ENCODE measurements at places on chromosomes 13 and 19. TPM values are rescaled to one million over a fixed set of nuclear protein-coding genes. Genes with fewer than 3 reads are reported as not detected.

- H3K4me1 ChIP-seq = peaks cover 23% of the 10 kb centered on the region
- no peak overlapping the region for H3K4me3 ChIP-seq
- H3K36me3 ChIP-seq = no peaks in the 10 kb centered on the region
These were observed 434.0 kb downstream of the FOXO1 start for GRCh38 chr13:40232311-40233040.

GRCh38 chr13:24459726-24460125 lies 52.9 kb downstream of the PARP4 start:
- H3K27ac ChIP-seq = no peak overlapping the region
- H3K4me1 ChIP-seq = peaks cover 18% of the 10 kb centered on the region
- no peak for DNase-seq
- H3K36me3 ChIP-seq = peaks cover 27% of the 10 kb centered on the region
- H3K4me3 ChIP-seq = no peak overlapping the region

DNA sequence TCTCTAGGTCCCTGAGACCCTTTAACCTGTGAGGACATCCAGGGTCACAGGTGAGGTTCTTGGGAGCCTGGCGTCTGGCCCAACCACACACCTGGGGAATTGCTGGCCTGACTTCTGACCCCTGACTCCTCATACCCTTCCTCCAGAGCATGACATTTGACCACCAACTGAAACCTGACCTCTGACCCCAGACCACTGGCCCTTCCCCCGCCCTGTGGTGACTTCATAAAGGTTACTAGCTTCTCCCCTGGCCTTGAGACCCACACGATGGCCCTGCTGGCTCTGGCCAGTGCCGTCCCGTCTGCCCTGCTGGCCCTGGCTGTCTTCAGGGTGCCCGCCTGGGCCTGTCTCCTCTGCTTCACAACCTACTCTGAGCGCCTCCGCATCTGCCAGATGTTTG lies at the start of gene SPACA6:
TSS of gene SPACA6 (plus strand) at position 71 of the 400 bp plus-strand sequence. CDS start at position 268, 197 bp downstream.
- H3K27me3 ChIP-seq = no peaks in the 10 kb centered on the region
- peaks cover 12% of the 10 kb centered on the region for H3K4me1 ChIP-seq
- H3K36me3 ChIP-seq = peaks cover 4% of the 10 kb centered on the region
- H3K27ac ChIP-seq = no peak within 1 kb of the TSS
- no peak within 1 kb of the TSS for H3K4me3 ChIP-seq
- no peak for DNase-seq

DNA sequence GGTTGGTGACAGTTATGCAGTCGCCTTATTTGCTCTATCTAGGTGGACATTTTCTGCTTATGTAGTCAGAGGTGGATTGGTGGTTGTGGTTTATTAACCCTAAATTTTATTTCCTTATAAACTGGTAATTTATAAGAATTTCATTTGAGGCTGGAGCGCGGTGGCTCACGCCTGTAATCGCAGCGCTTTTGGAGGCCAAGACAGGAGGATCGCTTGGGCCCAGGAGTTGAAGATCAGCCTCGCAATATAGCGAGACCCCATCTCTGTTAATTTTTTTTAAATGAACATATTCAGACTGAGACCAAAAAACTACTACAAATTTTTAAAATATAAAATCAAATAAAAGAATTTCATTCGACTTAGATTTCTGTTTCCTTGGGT lies 810 bp downstream of the ZNF627 start:
- peak overlapping the region; percentile 97 for H3K4me3 ChIP-seq
- DNase-seq = no peak
- H3K4me1 ChIP-seq = peaks cover 34% of the 10 kb centered on the region
- H3K27me3 ChIP-seq = no peaks in the 10 kb centered on the region

- DNase-seq = peak; percentile 39
- peak overlapping the region; percentile 64 for H3K4me3 ChIP-seq
- peak overlapping the region; percentile 92 for H3K27ac ChIP-seq
- peaks cover 9% of the 10 kb centered on the region for H3K36me3 ChIP-seq
These were observed 13.8 kb upstream of the ASF1B start for GRCh38 chr19:14150041-14150769.

- no peak overlapping the region for H3K27ac ChIP-seq
- no peaks in the 10 kb centered on the region for H3K36me3 ChIP-seq
- no peaks in the 10 kb centered on the region for H3K27me3 ChIP-seq
- no peak overlapping the region for H3K4me3 ChIP-seq
- no peak for DNase-seq
These were observed 491.3 kb downstream of the DIAPH3 start for GRCh38 chr13:59672445-59672844.

GRCh38 chr19:4896372-4896771 lies 6.3 kb downstream of the ARRDC5 start:
- no peak for DNase-seq
- no peak overlapping the region for H3K4me3 ChIP-seq
- H3K36me3 ChIP-seq = peaks cover 2% of the 10 kb centered on the region

DNA sequence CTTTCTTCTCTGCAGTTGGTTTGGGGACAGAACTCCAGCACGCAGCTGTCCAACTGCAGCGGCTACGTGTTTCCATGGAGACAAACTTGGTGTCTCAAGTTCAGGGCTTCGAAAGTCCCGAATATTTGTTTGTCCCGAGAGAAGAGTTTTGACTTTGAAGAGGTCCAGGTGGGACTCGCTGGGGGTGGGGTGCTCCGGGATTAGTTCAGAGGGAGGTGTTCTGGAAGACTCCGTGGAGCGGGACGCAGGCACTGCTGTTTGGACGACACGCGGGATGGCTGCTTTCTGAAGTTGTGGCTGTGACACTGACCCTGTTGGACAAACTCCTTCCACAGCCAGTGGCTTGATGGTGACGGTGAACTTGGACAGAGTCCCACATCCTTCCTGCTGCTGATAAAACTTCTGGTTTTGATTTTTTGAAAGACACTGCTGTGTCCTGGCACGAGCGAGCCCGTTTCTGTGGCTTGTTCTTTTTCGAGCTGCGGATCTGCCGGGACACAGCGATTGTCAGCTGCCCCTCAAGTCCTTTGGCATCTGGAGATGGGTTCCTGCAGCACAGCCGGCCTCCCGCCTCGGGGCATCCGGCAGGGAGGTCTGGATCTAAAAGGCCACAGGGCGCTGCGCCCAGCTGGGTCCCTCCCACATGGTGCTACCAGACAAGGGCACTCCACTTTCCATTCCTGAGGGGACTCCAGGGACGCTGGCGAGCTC lies 15.9 kb upstream of the RANBP3 start:
- no peaks in the 10 kb centered on the region for H3K27me3 ChIP-seq
- no peaks in the 10 kb centered on the region for H3K36me3 ChIP-seq
- DNase-seq = no peak
- H3K4me1 ChIP-seq = no peaks in the 10 kb centered on the region
- no peak overlapping the region for H3K4me3 ChIP-seq
- no peak overlapping the region for H3K27ac ChIP-seq

DNA sequence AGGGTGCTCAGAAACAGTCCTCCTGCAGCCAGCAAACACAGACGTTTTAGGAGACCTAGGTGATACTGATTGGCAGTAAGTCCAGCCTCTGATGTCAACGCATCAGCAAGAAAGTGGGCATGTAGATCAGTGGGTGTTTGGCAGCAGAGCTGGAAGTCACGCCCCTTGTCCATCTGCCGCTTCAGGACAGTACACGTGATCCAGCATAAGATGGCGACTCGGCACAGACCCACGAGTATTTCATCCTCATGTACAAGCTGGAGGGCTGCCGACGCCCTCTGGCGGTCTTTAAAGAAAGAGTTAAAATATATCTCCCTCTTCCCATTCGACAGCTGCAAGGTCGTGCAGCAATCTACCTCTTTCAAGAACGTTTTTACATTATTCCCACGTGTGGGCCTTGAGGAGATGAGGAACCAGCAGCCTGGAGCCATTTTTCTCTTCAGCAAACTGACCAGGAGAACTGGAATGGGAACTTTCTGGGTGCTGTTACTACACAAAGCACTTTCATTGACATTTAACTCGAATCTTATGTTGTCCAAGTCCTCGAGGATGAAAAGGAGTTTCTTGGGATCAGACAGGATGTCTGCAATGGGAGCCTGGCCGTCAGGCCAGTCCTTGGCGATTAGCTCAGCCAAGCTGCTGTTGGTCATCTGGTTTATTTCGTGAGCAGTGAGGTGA lies 22.3 kb downstream of the NLRP11 start:
- peaks cover 4% of the 10 kb centered on the region for H3K4me1 ChIP-seq
- no peak overlapping the region for H3K27ac ChIP-seq
- DNase-seq = peak; percentile 71
- peaks cover 15% of the 10 kb centered on the region for H3K27me3 ChIP-seq

GRCh38 chr19:1220976-1221903 lies 15.7 kb downstream of the STK11 start:
- H3K4me3 ChIP-seq = no peak overlapping the region
- no peaks in the 10 kb centered on the region for H3K36me3 ChIP-seq
- no peak for DNase-seq
- no peaks in the 10 kb centered on the region for H3K27me3 ChIP-seq
- H3K4me1 ChIP-seq = peaks cover 3% of the 10 kb centered on the region

DNA sequence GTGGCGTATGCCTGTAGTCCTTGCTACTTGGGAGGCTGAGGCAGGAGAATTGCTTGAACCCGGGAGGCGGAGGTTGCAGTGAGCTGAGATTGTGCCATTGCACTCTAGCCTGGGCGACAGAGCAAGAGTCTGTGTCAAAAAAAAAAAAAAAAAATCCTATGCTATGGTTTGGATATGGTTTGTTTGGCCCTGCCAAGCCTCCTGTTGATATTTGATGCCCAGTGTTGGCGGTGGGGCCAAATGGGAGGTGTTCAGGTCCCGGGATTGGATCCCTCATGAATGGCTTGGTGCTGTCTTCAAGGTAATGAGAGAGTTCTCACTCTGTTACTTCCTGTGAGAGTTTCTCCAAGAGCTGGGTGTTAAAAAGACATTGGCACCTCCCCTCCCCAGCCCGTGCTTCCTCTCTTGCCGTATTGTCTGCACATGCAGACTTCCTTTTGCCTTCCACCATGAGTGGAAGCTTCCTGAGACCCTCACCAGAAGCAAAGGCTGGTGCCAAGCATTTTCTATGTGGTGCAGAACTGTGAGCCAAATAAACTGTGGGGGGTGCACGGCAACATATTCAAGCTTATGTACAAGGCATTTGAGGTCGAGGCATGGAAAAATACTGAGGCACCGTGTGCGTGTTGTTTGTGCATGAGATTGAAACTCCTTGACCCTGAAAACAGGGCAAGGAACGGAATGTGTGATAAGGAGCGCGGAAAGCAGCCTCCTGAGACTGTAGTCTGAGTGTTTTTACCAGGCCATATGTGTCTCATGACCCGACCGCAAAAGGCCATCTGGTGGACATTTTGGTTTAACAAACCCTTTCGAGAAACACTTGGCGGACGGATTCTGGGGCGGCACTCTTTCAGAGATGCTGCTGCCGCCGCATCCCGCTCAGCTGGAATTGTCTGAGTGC lies 7.3 kb downstream of the SIGLEC9 start:
- no peaks in the 10 kb centered on the region for H3K36me3 ChIP-seq
- H3K4me1 ChIP-seq = peaks cover 54% of the 10 kb centered on the region
- peak overlapping the region; percentile 51 for H3K4me3 ChIP-seq
- peak; percentile 62 for DNase-seq
- no peaks in the 10 kb centered on the region for H3K27me3 ChIP-seq

DNA sequence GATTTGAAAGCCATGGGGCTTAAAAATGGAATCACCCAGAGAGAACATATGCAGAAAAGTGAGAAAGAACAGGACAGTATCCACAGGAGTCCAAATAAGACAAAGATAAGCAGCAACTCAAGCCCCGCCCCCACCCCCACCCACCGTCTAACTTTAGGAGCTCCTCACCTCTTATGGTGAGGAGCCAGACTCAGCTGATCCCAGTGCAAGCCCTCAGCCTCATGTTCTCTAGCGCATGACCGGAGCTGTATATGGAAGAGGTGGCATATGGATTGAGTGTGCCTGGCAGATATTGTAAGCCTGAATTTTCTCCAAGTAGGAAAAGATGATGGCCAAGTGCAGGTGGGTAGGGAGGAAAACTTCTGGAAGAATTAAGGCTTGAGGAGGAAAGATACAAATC lies 36.4 kb upstream of the DCT start:
- no peaks in the 10 kb centered on the region for H3K36me3 ChIP-seq
- peaks cover 4% of the 10 kb centered on the region for H3K27me3 ChIP-seq
- DNase-seq = no peak
- H3K27ac ChIP-seq = no peak overlapping the region

DNA sequence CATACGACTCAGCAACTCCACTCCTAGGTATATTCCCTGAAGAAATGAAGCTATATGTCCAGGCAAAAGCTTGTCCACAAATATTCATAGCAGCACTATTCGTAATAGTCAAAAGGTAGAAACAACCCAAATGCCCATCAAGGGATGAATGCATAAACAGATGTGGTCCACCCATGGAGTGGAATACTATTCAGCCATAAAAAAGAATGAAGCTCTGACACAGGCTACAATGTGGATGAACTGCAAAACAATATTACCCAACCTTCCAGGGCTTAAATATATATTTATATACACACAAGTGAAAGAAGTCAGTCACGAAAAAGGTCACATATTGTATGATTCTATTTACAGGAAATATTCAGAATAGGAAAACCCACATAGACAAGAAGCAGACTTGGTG lies 19.7 kb downstream of the RFX2 start:
- no peak overlapping the region for H3K27ac ChIP-seq
- H3K27me3 ChIP-seq = no peaks in the 10 kb centered on the region
- H3K4me3 ChIP-seq = no peak overlapping the region
- H3K4me1 ChIP-seq = peaks cover 15% of the 10 kb centered on the region
- H3K36me3 ChIP-seq = no peaks in the 10 kb centered on the region
- DNase-seq = no peak

GRCh38 chr19:7230826-7231225 lies 63.4 kb downstream of the INSR start:
- no peak overlapping the region for H3K4me3 ChIP-seq
- peaks cover 2% of the 10 kb centered on the region for H3K4me1 ChIP-seq
- DNase-seq = no peak

DNA sequence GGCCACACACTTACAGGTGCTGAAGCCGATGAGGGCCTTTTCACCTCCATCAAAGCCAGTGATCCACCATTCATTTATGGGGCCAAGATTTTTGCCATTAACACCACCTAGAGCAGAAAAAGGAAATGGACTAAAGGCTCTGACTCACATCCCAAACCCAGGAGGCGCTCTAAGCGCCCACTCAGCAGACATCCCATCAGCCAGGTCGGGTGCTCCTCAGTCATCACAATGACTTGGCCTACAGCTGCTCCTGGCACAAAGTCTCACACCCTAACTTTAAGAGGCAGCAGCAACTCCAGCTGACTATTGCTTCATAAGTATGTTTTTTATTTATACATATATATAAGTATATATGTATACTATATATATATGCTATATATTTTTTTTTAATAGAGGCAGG lies 36.1 kb upstream of the EIF3G start:
- no peaks in the 10 kb centered on the region for H3K27me3 ChIP-seq
- no peak overlapping the region for H3K4me3 ChIP-seq
- DNase-seq = no peak
- no peaks in the 10 kb centered on the region for H3K4me1 ChIP-seq

GRCh38 chr13:49499889-49500660 lies 4.3 kb downstream of the PHF11 start:
- peak overlapping the region; percentile 64 for H3K27ac ChIP-seq
- no peak overlapping the region for H3K4me3 ChIP-seq
- peaks cover 45% of the 10 kb centered on the region for H3K4me1 ChIP-seq

The SHISA2 gene
- total RNA-seq = not detected

The LMTK3 gene
- 3.9 TPM for total RNA-seq

The GNG7 gene
- total RNA-seq = 1.2 TPM

The PRX gene
- total RNA-seq = 1.4 TPM

The MEGF8 gene
- 5.2 TPM for total RNA-seq

The TSSK6 gene
- 4.4 TPM for total RNA-seq

Measured in activated CD4-positive, alpha-beta T cell treated with anti-CD3 and anti-CD28 coated beads for 36 hours (primary cell).